Omental fat pad (tissue), 4 donors: ENCODE measurements at places on chromosomes 4 and X. TPM values are rescaled to one million over a fixed set of nuclear protein-coding genes. Genes with fewer than 3 reads are reported as not detected.

The STATH gene
- total RNA-seq = not detected

The ARSD gene
- 33.8 TPM for total RNA-seq

The PHKA1 gene
- 5.7 TPM for total RNA-seq

GRCh38 chrX:23699636-23700194 lies 32.4 kb downstream of the PRDX4 start:
- peak; percentile 32 for DNase-seq

- DNase-seq = no peak
These were observed 279.2 kb downstream of the QDPR start for GRCh38 chr4:17232566-17233253.

DNA sequence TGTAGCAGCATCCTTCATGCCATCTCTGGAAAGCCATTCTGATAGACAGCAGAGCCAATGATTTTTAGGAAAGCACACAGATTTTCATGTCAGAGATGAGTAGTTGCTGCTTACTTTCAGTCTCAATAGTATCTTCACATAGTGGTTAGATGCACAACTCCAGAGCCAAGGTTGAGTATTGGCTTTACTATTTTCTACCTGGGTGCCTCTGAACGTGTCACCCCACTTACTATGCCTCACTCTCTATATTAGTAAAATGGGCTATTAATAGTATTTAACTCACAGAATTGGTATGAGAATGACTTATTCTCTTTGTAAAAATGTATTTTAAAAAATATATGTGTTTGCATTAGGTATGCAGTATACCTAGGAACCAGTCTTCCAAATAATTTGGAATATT lies 108.8 kb upstream of the STIM2 start:
- DNase-seq = no peak

DNA sequence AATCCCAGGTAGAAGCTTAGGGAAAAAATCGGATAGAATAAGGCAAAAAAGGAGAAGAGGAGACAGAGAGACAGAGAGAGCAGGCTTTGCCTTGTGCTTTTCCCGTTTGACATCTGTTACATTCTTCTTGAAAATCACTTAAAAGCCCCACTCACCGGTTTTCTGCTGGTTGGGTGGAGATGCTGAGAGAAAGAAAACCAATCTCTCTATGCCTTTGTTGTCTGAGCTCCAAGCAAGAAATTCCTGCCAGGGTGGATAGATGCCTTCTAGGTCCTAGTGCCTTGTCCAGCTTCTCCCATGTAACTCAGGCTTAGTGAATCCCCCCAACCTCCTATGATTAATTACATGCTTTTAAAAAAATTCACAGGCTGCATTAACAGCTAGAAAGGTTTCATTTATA lies at the start of gene DCX:
TSS of gene DCX (minus strand) at position 210 of the 400 bp plus-strand sequence. CDS start 1,794 bp downstream, outside the sequence.
- DNase-seq = no peak

DNA sequence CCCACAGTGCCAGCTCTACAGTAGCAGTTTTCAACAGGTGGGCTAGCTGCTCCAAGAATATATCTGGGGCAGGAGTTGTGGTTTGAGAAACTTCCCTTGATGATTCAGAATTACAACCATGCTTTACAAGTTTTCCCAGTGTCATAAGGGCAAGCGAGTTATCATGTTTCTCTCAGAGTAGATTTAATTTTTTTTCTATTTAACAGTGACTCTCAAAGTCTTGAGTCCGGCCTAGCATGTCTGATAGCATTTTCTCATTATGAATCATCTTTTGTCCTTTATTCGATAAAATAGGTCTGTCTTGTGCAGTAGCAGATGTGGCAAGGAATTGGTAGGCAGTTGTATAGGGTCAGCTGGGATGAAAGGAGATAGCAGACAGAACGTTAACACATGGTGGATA lies 62.2 kb upstream of the SPANXD start:
- no peak for DNase-seq

DNA sequence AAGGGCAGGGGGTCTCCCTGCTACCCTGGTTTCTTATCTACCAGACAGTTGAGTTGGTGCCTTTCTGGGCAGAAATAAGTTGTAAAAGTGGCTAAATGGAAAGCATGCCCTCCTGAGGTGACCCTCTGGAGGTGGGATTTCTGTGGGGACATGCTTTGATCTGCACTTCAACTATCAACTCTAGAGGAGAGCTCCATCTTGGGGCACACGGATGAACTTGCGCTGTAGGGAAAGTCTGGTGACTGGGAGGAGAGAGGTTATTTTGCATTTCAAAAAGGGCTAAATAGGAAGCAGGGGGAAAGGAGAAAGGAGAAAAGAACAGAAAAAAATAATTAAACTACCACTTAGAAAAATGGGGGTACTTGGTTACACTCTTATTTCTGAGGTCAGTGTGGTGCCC lies 12.7 kb upstream of the RHOXF2B start:
- DNase-seq = no peak

GRCh38 chr4:41579526-41579925 lies 41.6 kb downstream of the LIMCH1 start:
- no peak for DNase-seq

GRCh38 chr4:71648448-71648847 lies 135.4 kb downstream of the GC start:
- no peak for DNase-seq

GRCh38 chrX:79138658-79139241 lies 5.7 kb upstream of the GPR174 start:
- no peak for DNase-seq
